ENCODE measurements at places on chromosomes 6 and 20.

GRCh38 chr6:92906385-92906784 is 513.0 kb downstream of the EPHA7 start:
- no peak for DNase-seq

GRCh38 chr20:59672576-59672975 is 68.2 kb downstream of the PHACTR3 start:
- no peak for DNase-seq

DNA sequence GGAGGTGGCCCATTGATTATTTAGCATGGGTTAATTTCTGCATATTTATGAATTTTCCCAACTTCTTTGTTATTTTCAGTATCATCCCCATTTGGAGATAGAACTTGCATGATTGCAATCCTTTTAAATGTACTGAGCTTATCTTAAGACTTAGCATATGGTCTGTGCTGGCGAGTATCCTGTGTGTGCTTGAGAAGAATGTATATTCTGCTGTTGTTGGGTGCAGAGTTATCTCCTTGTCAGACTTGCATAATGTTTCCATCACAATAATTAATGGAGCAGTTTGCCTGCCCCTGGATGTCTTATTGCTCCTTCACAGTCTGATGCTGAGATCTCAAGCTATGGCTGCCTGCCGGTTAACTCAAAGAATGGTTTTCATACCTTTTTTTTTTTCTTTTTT is 112.6 kb downstream of the CDYL start:
- no peak for DNase-seq

- no peak for DNase-seq
Observed at GRCh38 chr20:22379472-22379871, 204.9 kb downstream of the FOXA2 start.

DNA sequence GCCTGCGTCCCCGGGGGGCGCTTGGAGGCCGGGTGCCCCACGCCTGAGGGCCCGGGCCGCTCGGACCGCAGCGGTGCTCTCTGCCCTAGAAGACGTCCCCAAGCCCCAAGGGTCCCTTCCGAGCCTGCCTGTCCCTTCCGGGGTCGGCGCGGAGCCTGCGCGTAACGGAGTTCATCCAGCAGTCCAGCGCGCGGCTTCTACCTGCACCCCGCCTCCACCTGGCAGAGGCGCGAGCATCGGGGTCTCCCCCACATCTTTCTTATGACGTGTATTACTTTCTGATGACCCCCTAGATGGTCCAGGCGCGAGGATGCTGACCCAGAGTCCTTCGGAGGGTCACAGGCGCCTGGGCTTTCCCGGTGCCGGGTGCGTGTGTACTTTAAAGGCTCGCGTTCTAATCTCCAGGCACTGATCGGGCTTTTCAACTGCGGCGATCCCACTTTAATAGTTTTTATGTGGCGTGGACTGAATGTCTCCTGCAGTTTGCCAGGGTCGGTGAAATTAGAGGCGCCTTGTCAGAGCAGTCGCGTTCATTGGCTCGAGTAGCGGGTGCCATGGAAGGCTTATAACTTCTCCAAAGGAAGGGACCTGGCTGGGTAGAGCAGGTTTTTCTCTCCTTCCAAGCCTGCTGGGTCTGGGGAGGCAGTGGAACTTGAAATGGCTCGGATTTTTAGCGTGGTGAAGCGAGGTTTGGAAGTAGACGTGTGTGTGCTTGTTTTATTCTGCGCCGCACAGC is 912 bp downstream of the EYA4 start:
- no peak for DNase-seq

GRCh38 chr6:155829646-155830045 is 374.0 kb upstream of the NOX3 start:
- DNase-seq, result no peak

- no peak for DNase-seq
Observed at GRCh38 chr20:18847226-18847755, 33.7 kb downstream of the SCP2D1 start.

DNA sequence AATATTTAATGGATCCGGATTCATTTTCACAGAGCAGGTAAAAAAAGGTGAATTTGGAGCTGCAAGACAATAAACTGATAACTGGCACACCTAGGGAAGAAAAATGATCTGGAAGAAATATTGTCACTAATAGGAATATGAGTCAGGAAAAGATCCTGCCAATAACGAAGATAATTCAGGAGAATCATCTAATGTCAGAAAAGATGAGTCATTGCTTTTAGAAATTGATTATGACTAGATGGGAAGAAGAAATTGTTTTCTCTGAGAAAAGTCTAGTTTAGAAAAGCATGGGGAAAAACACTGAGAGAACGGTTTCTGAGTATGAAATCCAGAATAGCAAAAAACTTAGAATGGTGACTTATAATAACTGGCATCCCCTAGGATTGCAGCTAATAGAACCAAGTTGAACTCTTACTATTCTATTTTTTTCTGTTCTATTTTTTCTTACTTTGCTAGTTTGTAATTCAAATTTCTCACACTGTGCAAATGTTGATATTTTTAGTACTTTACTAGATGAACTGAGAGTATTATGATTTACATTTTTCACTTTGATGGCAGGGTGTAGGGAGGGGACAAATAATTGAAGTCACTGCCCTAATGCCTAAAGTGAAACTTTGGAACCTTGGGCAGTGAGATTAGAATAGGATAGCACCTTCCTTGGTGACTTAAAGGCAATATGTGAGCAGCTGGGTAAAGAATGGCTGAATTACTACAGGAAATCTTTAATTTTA is 38.2 kb upstream of the SUPT3H start:
- no peak for DNase-seq
